ENCODE measurements at places on chromosomes 7 and 10.

DNA sequence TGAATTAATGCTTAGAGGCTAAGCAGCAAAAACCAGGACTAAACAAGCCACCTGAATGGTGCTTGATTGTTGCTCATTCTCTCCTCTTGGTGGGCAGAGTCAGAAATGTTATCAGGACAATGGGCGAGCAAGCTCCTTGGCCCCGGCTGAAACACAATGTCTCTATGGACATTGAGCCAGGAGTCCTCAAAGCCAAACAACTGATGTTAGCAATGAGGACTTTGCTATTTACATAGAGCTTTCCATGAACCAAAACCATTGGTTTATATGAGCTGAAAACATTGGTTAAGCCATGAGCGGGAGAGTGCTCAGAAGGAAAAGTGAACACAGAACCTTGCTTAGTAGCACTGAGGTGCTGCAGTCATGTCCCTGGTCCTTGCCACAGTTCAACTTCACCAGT lies 21.5 kb upstream of the NPVF start:
- no peak for DNase-seq

DNA sequence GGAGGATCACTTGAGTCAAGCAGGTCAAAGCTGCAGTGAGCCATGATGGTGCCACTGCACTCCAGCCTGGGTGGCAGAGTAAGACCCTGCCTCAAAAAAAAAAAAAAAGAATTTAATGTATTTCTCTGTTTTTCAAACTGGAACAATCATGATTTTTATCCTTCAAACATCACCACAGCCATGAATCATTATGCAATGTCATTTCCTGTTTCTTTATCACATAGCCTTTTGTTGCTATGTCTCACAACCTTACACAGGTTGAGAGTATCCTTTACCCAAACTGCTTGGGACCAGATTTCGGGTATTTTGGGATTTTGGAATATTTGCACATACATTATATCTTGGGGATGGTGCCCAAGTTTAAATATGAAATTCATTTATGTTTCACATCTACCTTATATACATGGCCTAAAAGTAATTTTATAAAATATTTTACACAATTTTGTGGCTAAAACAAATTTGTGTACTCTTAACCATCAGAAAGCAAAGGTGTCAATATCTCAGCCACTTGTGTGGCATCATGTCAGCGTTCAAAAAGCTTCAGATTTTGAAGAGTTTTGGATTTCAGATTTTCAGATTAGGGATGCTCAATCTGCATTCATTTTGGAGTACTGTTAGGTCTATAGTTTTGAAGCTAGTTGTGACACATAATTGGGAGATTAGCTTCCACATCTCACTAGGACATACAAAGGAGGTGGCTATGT lies 8.2 kb downstream of the NT5C3A start:
- DNase-seq: no peak

DNA sequence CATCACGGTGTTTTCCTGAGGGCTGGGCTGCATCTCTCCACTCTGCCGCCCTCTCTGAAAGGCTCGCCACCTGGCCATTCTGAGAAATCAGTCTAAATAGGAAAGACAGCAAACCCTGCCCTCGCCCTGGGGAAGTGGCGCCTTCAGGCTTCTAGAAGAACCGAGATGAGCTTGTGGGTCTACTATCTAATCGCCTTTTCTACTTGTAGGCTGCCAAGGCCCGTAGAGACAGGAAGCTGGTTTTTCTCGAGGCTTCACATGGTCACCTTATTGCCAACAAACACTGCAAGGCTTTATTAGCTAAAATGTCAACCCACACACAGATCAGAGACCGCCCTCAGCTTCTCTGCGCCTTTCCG lies 21.4 kb downstream of the LAT2 start:
- DNase-seq: no peak

GRCh38 chr7:55786901-55787300 lies 75.7 kb downstream of the SEPTIN14 start:
- no peak for DNase-seq

- DNase-seq: peak; percentile 92
These were observed 17.7 kb downstream of the ADAM8 start for GRCh38 chr10:133258818-133259601.

DNA sequence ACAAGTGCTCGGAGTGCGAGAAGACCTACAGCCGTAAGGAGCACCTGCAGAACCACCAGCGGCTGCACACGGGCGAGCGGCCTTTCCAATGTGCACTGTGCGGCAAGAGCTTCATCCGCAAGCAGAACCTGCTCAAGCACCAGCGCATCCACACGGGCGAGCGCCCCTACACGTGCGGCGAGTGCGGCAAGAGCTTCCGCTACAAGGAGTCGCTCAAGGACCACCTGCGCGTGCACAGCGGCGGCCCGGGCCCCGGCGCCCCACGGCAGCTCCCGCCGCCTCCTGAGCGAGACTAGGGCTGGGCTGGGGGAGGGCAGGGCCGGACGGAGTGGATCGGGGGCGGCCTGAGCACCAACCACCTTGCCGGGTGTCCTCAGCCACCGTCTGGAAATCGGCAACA lies 15.1 kb upstream of the ZNF212 start:
- no peak for DNase-seq

GRCh38 chr7:13352677-13353076 lies 636.8 kb downstream of the ETV1 start:
- no peak for DNase-seq

DNA sequence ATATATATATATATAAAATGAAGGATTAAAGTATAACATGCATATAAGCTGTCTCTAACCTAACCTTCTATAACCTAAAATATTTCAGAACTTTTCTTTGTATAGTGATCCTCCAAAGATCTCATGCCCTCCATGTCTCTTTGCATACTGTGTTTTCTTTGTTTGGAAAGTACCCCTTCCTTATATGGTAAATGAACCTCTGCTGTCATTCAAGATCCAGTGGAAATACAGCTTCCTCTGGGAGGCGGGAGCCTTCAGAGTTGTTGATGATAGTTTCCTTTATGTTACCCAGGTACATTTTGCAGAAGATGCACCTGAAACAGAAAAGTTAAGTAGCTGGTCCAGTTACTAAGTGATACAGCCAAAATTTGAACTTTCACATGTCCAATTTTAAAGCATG lies 233.3 kb upstream of the FOXP2 start:
- no peak for DNase-seq

GRCh38 chr7:41872966-41873365 lies 170.1 kb upstream of the INHBA start:
- no peak for DNase-seq

- peak; percentile 94 for DNase-seq
These were observed 29.7 kb downstream of the OAT start for GRCh38 chr10:124388823-124389612.

DNA sequence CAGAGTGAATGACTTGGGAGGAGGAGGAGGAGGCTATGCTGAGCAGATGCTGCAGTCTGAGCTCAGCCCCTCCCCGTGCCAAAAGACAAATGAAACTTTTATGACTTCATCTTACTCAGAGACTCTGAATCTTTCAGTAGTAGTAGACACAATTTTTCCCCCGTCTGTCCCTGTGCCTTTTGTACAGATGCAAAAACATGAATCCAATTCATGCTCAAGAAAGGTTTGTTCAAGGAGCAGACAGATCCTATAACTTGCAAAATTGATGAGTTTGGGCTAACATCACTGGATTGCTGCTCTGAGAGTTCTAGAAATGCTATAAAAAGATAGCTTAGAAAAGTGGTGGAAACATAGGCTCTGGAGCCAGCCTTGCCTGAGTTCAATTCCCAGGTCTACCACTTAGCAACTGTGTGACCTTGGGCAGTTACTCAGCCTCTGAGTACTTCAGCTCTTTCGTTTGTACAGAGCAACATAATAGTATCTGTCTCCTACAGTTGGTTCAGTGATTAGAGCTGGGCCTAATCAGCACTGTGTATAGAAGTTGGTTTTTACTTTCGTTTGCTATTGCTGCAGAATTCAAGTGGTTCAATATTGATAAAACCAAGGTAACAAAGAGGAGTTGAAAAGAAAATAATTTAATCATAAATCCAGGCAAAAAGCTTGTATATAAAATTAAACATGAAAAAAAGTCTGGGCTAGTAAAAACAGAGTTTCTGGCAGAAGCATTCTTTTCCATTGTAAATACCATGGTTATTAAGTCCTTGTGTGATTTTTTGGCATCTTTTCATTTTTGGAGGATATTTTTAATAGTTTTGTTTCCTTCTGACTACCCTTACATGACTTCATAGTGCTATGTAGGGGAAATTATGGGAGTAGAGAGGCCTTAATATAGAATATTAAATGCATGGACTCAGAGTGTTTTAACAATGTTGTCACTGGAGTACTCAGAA lies 174.2 kb upstream of the ZNF32 start:
- peak; percentile 58 for DNase-seq

GRCh38 chr10:17808971-17809841 lies at the start of gene MRC1:
TSS of gene MRC1 (plus strand) at chr10:17809348. CDS start at chr10:17809466, 118 bp downstream.
- DNase-seq: no peak

DNA sequence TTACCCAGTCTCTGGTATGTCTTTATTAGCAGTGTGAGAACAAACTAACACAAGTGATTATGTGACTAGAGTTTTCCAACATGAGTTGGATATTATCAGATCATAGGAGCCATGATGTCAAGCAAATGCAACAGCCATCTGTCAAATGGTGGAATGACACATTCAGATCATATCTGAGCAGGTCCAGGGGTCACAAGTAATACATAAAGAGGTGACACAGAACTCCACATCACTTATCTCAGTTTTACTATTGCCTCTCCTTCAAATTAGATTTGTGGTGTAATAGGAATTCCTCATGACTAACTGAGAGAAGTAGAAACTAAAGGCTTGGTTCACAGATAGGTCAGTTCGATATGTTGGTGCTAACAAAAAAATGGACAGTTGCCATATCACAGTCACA lies 12.2 kb upstream of the SAMD9L start:
- no peak for DNase-seq

DNA sequence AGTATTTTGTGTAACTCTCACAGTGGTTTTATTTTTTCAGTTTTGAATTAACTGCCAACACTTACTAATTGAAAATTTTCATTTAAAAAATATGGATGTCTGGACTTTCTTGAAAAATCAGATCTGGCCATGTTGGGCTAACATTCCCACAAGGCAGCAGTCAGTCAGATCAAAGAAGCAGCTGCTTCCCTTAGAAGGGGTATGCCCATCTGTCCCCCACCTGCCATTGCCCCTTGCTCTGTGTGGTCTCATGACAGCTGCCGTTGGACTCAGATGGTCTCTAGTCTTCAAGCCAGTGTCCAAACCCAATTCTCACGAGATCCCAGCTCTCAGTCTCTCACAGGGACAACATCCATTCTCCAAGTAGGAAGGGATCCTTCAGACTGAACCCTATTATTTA lies 212.1 kb upstream of the GHITM start:
- DNase-seq: no peak

DNA sequence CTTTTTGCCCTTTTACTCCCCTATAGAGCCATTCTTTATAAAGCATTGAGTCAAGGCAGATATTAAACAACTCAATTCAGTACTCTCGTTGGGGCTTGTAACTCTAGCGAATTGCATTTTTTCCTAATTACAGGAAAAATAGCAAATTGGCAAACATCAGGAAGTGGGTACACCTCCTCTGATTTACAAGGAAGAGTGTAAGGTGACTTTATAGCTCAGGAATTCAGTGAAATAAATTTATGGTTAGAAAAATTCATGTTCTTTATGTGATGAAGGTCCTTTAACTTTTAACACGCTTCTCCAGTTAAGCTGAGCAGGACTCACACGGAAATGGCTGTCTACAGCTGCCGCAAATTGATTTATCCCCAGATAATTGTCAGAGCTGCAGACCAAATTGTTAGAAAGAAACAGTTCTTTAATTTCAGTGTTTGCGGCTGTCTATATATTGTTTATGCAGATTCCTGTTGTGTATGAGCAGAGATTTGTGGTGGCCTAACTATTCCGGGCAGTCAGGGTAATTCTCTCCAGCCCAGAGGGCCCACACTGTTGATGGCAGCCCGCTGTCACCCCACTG lies 151.1 kb upstream of the MKI67 start:
- DNase-seq: no peak

- no peak for DNase-seq
These were observed 17.5 kb downstream of the GBF1 start for GRCh38 chr10:102262744-102263370.

DNA sequence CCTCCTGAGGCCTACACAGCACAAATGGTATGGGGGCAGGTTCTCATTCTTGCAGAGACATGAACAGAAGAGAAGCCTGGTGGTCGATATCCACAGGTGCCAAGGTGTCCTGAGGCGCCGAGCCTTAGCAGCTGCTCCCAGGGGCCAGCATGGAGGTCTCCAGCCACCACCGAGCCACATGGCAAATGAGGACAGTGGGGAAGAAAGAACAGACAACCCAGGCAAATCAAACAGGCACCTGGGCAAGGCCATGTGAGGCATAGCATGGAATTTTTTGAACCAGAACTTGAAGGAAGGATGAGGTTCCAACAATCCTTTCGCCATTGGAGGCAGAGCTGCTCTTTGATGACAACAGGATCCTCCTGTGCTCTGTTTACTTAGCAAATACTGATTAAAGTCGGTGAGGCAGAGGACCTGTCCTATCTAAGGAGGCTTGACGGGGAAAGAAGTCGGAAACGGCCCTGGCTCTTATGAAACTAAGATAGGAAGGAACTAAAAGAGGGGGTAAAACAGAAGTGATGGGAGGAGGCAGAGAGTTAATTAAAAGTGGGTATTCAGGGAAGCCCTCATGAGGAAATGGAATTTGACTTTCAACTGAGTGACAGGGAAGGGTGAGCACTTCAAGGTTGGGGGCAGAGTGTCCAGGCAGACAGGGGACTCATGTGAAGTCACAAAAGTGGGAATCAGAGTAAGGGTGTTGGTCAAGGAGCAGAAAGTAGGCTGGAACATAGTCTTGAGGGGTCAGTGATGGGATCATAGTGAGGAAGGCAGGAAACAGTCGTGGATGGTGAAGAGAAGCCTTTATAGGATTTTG lies 8.6 kb upstream of the CALML3 start:
- no peak for DNase-seq
